ENCODE measurements at places on chromosomes 1 and 21. TPM values are rescaled to one million over a fixed set of nuclear protein-coding genes. Genes with fewer than 3 reads are reported as not detected.

Gene ILDR2
- 1.7 TPM for total RNA-seq

Gene SERPINC1
- total RNA-seq = not detected

Gene PDIK1L
- 15.2 TPM for total RNA-seq

Gene SLAMF8
- total RNA-seq = not detected

Gene IRF6
- total RNA-seq = 23.4 TPM

Gene ELF3
- 71.9 TPM for total RNA-seq

Gene GUCA2A
- not detected for total RNA-seq

Gene ETV3L
- 0.67 TPM for total RNA-seq

Gene IL12RB2
- total RNA-seq = not detected

Gene CD1B
- total RNA-seq = not detected

Data from progenitor cell of endocrine pancreas (in vitro differentiated cells).